ENCODE measurements at places on chromosomes 2 and 18.

GRCh38 chr18:72207280-72207679 is 336.9 kb downstream of the CBLN2 start:
- no peak for DNase-seq

DNA sequence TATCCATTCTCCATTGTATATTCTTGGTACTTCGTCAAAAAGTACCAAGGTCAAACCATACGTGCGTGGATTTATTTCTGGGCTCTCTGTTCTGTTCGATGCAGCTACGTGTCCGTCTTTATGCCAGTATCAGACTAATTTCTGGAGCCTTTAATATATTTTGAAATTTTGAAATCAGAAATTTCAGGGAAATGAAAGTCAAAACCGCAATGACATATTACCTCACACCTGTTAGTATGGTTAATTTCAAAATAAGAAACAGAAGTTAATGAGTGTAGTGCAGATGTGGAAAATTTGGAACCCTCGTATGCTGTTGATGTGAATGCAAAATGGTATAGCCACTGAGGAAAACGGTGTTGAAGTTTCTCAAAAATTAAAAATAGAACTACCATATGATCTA is 156.1 kb upstream of the TRIB2 start:
- DNase-seq = no peak

DNA sequence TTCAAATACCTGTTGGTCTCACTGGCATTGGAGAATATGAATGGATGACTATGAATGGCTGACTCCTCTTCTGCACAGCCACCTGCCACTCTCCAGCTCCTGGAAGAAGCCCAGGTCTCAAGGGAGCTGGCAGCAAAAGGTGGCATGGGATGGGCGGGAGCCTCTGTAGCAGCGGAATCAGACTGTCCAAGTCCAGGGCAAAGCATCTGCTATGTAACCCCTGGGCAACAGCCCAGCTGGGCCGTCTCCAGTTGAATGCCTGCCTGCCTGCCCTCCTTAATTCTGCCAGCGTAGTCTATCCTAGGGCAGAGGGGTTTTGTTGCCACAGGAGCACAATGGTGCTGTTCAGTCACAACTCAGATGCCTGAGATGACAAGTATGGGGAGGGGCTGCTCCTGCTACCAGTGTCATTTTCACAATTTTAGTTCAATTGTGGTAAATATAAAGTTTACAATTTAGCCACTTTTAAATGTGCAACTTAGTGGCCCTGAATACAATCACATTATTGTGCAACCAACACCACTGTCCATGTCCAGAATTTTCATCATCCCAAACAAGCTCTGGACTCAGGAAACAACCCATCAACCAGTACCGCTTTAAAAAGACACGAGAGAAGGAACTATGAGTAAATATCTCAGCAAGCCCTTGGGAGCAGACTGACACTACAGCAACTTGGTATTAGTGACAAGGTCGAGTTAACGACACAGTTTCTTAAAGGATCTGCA is 115.2 kb downstream of the MYO5B start:
- no peak for DNase-seq

DNA sequence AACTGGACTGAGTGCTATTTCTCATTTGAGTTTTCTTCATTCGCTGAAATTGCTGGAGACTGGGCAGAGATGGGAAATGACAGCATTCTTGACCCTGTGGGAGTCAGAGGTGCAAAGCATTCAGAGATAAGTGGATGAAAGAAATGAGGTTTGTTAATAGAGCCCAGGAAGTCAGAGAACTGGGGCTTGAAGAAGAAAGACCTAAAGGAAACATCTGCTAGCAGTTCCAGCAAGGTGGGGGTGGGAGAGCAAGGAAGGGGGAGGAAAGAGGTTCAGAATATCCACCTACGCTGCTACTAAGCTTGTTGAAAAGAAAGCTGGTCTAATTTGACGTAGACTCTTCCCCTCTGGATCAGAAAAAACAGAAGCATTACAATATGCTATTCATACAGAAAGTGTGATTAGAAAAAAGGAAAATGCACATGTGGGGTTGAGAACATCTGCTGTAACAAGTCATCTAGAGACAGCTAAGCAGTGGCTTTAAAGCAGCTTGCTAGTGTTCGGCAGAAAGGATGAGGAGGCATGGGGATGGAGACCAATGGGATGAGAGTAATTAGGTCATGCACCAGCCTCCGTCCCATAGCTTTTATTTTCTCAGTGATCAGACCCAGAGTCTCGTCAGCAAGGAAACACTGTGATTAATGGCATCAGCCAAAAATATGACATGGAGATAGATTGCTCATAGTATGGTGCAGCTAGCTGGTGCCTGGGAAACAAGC is 29.7 kb downstream of the NAB1 start:
- DNase-seq = no peak

- DNase-seq = no peak
These were observed 165.3 kb downstream of the RNF152 start for GRCh38 chr18:61727241-61728193.

GRCh38 chr2:45354776-45355175 is 256.3 kb downstream of the SRBD1 start:
- no peak for DNase-seq

- no peak for DNase-seq
These were observed 85.1 kb upstream of the ATL2 start for GRCh38 chr2:38462121-38462661.

GRCh38 chr2:72780477-72780876 is 45.4 kb downstream of the EXOC6B start:
- no peak for DNase-seq

GRCh38 chr2:234403074-234403473 is 93.8 kb downstream of the ARL4C start:
- DNase-seq = no peak

- no peak for DNase-seq
These were observed 11.8 kb upstream of the ZFP36L2 start for GRCh38 chr2:43238176-43238575.

DNA sequence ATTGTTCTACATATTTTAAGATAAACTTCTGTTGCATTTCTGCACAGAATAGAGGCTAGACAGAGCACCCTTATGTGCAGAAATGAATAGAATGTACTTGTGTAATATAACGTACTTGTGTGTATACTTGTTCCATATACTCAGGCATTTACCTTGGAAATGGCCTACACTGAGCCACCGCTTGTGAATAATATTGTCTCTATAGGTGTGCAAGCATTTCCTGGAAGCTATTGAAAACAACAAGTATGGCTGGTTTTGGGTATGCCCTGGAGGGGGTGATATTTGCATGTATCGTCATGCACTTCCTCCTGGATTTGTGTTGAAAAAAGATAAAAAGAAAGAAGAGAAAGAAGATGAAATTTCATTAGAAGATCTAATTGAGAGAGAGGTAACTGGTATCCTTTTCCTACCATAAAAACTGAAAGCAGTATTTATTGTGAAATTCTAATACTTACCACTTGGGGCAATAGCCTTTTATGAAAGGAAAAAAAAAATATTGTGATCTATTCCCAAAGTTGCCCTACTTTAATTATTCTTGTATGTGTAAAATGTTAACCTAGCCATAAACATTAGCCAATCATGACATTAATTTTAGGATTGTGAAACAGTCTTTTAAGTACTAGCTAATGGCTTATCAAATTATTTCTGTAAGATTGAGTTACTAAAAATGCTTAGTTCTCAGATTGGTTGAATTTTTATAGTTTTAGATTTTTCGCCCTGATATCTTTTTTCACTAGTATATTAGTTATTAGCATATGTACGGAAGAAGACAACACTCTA is 18.0 kb downstream of the ZC3H15 start:
- DNase-seq = no peak

DNA sequence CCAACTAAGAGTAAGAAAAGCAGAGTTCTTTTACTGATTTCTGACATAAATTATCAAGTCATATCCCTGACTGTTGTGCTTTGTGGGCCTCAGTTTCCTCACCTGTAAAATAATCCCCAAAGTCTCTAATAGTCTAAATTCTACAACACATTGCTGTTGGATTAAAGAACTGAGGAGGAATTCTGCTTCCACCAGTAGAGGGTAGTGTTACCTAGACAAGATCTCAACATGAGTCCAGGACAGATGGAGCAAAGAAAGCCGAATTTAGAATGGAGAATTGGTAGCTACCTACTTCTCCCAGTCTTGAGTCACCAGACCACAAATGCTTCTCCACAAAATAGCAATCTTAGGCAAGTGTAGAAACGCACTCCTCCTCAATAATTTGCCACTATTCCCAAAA is 462.5 kb upstream of the FSHR start:
- DNase-seq = no peak

DNA sequence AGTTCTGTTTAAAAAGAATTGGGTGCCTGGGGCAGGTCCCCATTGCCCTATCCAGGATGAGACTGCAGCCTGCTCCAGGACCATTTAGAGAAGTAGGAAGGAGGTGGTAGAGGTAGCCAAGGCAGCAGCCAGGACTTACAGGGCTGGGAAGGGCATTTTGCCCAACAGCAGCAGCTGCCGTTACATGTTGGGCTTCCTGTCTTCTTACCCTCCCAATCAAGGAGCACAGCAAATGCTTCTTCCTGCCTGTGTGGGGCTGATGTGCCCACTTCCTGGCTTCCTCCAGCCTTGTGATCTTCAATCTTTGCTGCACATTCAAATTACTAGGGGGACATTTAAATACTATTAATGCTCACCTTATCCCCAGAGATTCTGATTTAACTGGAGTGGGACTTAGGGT is 112.0 kb downstream of the QPCT start:
- no peak for DNase-seq

GRCh38 chr2:219401606-219402005 is 13.9 kb upstream of the DNPEP start:
- DNase-seq = no peak

DNA sequence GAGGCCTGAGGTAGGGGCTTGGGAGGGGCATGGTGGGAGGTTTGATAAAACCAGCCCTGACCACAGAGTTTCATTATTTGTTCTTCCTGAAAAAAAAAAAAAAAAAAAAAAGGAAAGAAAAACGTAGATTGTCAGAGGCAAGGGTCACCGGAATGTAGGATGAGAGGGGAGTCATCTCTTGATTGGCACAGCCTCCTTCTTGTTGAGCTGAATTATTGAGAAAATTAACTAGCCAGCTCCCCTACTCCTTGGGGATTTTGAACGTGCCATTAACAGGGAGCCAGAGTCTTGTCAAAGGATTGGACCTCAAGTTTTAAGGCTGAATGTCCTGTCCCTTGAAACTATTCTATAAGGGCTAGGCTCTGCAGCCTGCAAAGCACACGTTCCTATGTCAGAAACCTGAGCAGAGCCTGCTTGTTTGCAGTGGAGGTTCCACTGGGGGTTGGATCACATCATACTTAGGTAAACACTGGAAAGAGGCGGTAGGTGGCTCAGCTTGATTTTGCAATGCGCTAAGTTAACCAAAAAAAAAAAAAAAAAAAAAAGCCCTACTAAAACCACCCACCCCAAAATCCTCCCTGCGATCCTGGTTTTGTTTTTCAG is 2.3 kb downstream of the INHBB start:
- DNase-seq = no peak

- no peak for DNase-seq
These were observed 11.9 kb downstream of the CHST10 start for GRCh38 chr2:100405403-100406119.

- DNase-seq = no peak
These were observed 2.7 kb downstream of the OTX1 start for GRCh38 chr2:63053081-63053888.

DNA sequence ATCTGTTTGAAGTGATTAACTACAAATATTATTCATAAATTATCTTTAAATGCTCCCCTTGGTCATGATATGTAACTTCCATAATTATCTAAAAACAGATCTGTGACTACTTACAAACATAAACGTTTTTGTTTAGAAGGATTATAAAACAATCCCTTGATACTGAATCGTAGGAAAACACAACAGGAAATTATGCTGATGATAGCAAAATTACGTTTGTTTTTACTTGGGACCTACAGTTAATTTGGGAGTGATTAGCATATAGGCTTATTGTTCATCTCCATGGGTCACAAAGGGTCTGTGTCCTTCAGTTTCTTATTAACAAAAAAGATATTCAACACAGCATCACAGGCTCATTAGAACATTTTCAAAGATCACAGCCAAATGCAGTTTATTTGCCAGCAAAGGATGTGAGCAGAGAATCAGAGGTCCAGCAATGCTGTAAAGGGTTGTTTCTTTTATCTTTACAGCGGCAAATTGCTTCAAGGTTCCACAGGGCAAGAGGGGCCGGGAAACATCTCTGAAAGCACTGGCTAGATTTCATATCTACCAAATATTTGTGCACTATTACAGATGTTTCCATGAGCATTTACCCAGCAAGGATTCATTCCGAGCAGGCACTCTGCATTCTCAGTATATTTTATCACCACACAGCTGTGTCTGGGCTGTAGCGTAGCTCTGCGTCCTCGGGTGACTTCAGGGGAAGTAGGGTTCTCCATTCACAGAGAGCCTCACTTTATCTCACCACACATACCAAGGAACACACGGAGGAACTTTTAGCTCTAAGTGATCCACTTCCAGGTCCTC is 4.1 kb downstream of the CCDC195 start:
- no peak for DNase-seq

- no peak for DNase-seq
These were observed 1098.5 kb upstream of the DDX18 start for GRCh38 chr2:116716038-116716437.

- no peak for DNase-seq
These were observed 9.7 kb downstream of the FMNL2 start for GRCh38 chr2:152344579-152345195.

GRCh38 chr2:21123473-21124393 is at the start of gene TDRD15:
Gene TDRD15 (plus strand): TSS chr2:21123968. CDS start chr2:21137468, 13,500 bp downstream.
- DNase-seq = no peak

- DNase-seq = no peak
These were observed 382.7 kb upstream of the KLHL29 start for GRCh38 chr2:23002234-23002633.

Data from stimulated activated CD4-positive, alpha-beta T cell treated with anti-CD3 and anti-CD28 coated beads, Interleukin-15, amount 100 ng/mL, for 1 hour (primary cell).